Activated naive CD8-positive, alpha-beta T cell treated with anti-CD3 and anti-CD28 coated beads, Interleukin-2, amount 50 U/mL, for 24 hours (primary cell): ENCODE measurements at places on chromosomes 1 and 21.

GRCh38 chr1:31936278-31936980 lies 1.7 kb downstream of the PTP4A2 start:
- no peak for DNase-seq

GRCh38 chr1:9710037-9710436 lies 58.5 kb downstream of the PIK3CD start:
- no peak for DNase-seq

DNA sequence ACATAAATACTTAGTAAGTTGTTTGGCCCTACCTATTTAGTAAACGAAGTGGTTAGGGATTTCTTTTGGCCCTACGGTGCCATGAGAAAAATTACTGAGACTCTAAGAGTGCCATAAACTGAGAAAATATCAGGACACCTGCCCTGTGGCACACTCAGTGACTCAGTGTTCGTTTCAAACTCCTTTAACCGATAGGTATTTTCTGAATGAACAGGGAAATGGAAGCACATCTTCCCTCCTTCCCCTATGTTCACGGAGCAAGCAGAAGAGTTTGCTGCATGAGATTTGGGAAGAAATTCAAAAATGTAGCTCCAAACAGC lies 134.2 kb downstream of the KAZN start:
- DNase-seq = no peak

DNA sequence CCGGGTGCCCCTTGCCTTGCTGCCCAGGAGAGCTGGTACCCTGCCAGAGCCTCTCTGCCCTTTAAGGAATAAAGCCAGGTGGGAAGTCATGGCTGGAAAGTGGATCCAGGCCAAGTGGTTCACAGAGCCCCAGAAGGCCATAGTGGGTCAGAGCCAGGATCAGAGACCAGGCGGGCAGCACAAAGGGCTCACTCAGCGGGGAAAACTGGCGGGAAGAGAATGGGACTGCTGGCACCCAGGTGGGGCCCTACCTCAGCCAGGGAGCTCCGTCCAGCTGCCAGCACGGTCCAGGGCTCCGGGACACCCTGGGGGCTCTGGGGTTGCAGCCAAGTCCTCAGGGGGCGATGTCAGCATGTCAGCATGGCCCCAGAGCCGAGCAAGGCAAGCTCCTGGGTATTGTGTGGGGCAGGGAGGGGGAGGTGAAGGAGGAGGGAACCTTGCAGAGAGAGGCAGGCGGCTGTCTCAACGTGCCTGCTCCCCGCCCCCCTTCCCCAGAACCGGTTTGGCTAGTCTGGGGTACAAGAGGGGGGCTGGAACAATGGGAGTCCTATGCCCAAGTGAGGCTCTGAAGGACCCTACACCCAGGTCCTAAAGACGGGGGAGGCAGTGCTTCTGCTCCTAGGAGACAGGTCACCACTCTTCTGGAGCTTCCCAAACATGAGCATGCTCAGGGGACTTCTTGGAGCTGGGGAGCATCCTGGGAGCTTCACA lies at the start of gene ARHGEF19:
Gene ARHGEF19 (minus strand): TSS at position 402 of the 711 bp plus-strand sequence. CDS start 3,598 bp downstream, outside the sequence.
- DNase-seq = no peak

DNA sequence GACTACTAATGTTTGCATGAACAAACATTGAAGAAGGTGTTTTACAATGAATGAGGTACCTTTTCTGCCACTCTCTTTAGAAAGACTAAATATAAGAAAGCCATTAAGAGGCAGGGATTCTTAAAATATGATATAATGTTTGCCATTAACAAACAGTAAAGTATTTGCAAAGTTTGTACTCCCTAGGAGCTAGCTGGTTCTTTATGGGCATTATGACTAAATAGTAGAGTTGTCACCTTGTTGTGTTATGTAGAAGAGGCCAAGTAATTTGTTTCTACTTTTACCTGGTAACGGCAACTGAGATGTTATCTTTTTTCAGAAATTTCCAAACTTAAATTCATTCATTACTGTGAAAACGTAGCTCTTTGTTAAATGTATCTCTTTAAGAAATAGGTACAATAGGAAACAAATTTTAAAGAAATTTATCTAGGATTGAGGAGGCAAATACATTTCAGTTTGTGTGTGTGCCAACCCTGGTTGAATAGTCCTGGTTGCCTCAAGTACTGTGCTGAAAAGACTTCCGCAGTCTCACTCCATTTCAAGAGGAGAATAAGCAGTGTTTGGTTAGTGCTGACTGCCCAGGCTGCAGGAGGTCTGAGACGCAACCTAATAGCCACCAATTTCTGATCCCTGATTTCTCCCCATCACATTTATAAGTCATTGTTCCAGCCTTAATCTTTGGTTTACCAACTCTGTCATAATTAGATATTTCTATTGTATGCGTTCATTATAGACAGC lies 52.1 kb downstream of the WDR3 start:
- no peak for DNase-seq
